Thyroid gland (tissue), 4 donors: ENCODE measurements at places on chromosomes 7 and 10.

DNA sequence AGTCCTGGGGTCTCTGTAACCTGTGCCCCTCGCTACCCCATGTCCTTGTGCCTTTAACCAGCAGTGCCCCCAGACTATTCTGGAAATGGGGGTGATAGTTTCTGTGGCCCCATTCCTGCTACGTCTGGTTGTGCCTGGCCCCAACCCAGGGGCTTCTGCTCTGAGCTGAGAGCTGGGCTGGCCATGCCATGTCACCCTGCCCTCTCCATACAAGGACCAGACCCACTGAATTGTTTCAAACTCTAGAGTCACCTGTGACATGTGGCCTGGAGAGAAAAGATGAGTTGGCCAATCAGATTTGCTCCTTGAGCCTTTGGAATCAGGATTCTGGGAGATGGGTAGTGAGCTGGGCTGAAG is 108.6 kb downstream of the GRK5 start:
- H3K36me3 ChIP-seq = no peaks in the 10 kb centered on the region
- DNase-seq = no peak
- H3K4me3 ChIP-seq = no peak overlapping the region
- peaks cover 51% of the 10 kb centered on the region for H3K4me1 ChIP-seq
- no peaks in the 10 kb centered on the region for H3K27me3 ChIP-seq

GRCh38 chr10:62437696-62438095 is 63.5 kb downstream of the ZNF365 start:
- no peak overlapping the region for H3K4me3 ChIP-seq
- no peaks in the 10 kb centered on the region for H3K36me3 ChIP-seq
- no peak overlapping the region for H3K27ac ChIP-seq
- H3K27me3 ChIP-seq = no peaks in the 10 kb centered on the region
- DNase-seq = no peak

DNA sequence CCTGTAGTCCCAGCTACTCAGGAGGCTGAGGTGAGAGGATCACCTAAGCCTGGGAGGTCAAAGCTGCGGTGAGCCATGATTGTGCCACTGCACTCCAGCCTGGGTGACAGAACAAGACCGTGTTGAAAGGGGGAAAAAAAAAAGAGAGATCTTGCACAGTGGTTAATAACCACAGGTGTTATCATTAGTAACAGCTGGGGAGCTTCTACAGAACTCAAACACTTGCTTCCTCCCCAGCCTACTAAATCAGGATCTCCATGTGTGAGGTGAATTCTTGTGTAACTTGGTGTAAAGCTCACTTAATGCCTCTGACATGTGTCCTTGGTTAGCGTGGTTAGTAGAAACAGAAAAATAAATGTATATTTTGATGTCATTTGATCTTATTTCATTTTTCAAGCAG is 43.9 kb upstream of the BMS1 start:
- no peak overlapping the region for H3K4me3 ChIP-seq
- DNase-seq = no peak
- no peaks in the 10 kb centered on the region for H3K4me1 ChIP-seq
- no peak overlapping the region for H3K27ac ChIP-seq
- H3K27me3 ChIP-seq = no peaks in the 10 kb centered on the region

DNA sequence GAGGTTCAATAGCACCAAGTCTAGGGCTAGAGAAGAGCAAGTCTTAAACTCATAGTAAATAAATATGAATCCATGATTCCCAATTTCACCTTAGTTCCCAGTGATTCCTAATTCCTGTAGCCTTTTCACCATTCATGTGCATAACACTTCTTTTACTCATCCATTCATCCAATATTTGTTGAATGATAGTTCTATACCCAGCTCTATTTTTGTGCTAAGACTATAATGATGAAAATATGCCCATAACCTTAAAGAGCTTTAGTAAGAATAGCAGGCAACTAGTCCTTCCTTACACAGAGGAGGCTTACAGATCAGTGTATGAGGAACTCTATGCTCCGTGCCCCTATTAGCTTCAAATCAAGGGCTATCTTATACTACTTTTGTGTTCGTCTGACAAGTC is 280.2 kb upstream of the CHRM2 start:
- H3K36me3 ChIP-seq = no peaks in the 10 kb centered on the region
- no peak overlapping the region for H3K4me3 ChIP-seq
- H3K27me3 ChIP-seq = no peaks in the 10 kb centered on the region
- DNase-seq = no peak
